ENCODE measurements at places on chromosomes 3 and 15.

GRCh38 chr3:42271786-42272185, 5.8 kb upstream of the CCK start:
- no peak for DNase-seq

GRCh38 chr3:137948400-137949072, 61.4 kb upstream of the CLDN18 start:
- no peak for DNase-seq

GRCh38 chr3:14598143-14598569, 53.4 kb upstream of the CCDC174 start:
- DNase-seq = no peak

DNA sequence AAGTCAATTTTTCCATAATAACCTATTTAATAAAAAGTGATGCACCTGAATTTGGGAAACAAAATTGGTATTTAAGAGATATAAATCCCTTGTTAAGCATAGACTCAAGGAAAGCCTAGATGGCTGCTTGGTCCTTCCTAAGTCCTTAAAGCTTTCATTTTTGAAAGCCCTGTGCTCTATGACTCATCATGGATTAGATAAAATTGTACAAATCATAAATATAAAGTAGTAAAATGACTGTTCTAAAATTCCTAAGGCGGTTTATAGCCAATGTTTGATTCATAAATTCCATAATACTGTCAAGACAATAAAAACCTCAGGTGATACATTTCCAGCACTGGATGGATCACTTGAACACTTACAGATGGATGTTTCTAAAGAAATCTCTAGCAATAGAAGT, 730.8 kb upstream of the EPHA6 start:
- DNase-seq = no peak

- DNase-seq = no peak
These were observed 5.9 kb downstream of the ADPRH start for GRCh38 chr3:119585208-119585607.

GRCh38 chr15:78507831-78508160, 419 bp downstream of the HYKK start:
- no peak for DNase-seq
